Progenitor cell of endocrine pancreas (in vitro differentiated cells): ENCODE measurements at places on chromosomes 11 and 22. TPM values are rescaled to one million over a fixed set of nuclear protein-coding genes. Genes with fewer than 3 reads are reported as not detected.

GRCh38 chr11:63816732-63817131 is 3.5 kb downstream of the SPINDOC start:
- no peak for DNase-seq
- no peak overlapping the region for H3K4me3 ChIP-seq
- H3K27me3 ChIP-seq: peaks cover 6% of the 10 kb centered on the region
- peaks cover 19% of the 10 kb centered on the region for H3K4me1 ChIP-seq
- peaks cover 22% of the 10 kb centered on the region for H3K36me3 ChIP-seq
- H3K27ac ChIP-seq: no peak overlapping the region

GRCh38 chr11:96967616-96968015 is 577.8 kb downstream of the JRKL start:
- H3K27ac ChIP-seq: no peak overlapping the region
- no peaks in the 10 kb centered on the region for H3K27me3 ChIP-seq
- no peaks in the 10 kb centered on the region for H3K36me3 ChIP-seq
- H3K4me1 ChIP-seq: peaks cover 4% of the 10 kb centered on the region
- DNase-seq: no peak

- no peaks in the 10 kb centered on the region for H3K27me3 ChIP-seq
- DNase-seq: no peak
- no peak overlapping the region for H3K4me3 ChIP-seq
- no peaks in the 10 kb centered on the region for H3K36me3 ChIP-seq
- no peak overlapping the region for H3K27ac ChIP-seq
Observed at GRCh38 chr11:70608568-70609470, 210.5 kb downstream of the CTTN start.

- H3K4me3 ChIP-seq: no peak overlapping the region
- DNase-seq: no peak
- peaks cover 78% of the 10 kb centered on the region for H3K27me3 ChIP-seq
- peaks cover 7% of the 10 kb centered on the region for H3K4me1 ChIP-seq
Observed at GRCh38 chr11:45141171-45141570, 5.3 kb upstream of the PRDM11 start.

DNA sequence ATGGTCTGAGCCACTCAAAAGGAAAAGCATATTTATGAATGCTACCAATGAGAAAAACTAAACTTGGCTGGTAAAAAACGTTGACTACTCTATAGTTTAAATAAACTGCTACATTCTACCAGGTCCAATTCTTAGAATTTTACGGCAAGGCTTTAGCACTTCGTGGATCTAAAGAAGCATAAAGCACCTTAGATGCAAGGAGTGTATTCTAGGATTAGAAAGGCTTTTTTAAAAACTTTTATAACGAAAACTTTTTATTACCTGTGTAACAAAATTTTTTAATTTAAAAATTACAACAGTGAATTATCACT is 13.9 kb downstream of the PHF21A start:
- H3K27ac ChIP-seq: no peak overlapping the region
- no peak overlapping the region for H3K4me3 ChIP-seq
- H3K4me1 ChIP-seq: peaks cover 9% of the 10 kb centered on the region
- H3K36me3 ChIP-seq: no peaks in the 10 kb centered on the region
- H3K27me3 ChIP-seq: no peaks in the 10 kb centered on the region

- H3K4me3 ChIP-seq: no peak overlapping the region
- peaks cover 7% of the 10 kb centered on the region for H3K4me1 ChIP-seq
- no peak overlapping the region for H3K27ac ChIP-seq
Observed at GRCh38 chr22:25363474-25363873, 144.0 kb downstream of the CRYBB2 start.

DNA sequence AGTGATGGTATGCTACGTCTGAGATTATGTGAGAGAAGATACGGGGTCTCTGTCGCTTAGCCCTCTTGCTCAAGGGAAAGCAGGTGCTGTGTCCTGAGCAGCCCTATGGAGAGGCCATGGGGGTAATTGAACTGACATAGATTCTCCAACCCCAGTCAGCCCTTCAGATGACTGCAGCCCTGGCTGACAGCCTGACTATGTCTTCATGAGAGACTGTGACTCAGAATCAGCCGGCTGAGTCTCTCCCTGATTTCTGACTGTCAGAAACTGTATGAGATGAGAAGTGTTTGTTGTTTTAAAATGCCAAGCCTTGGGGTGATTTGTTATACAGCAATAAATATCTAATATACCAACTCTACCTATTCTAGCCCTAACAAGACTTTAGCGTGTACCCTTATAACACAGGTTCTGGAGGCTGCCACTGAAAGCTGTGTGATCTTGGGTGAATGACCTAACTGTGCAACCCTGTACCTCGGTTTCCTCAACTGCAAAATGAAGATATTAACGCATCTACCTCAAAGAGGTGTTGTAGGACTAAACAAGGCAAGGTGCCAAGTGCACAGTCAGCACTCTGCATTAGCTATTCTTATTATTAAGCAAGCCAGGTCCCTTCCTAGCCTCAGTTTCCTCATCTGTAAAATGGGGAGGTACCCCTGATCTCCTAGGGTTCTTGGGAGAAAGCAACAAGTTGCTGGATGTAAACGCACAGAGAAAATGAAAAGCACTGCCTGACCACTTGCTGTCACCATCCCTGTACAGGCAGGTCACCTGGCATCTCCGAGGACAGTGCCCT is 24.9 kb downstream of the SLC43A1 start:
- no peak overlapping the region for H3K4me3 ChIP-seq
- peaks cover 22% of the 10 kb centered on the region for H3K36me3 ChIP-seq
- no peak for DNase-seq
- no peaks in the 10 kb centered on the region for H3K27me3 ChIP-seq
- H3K27ac ChIP-seq: no peak overlapping the region
- peaks cover 5% of the 10 kb centered on the region for H3K4me1 ChIP-seq

GRCh38 chr11:85665733-85666132 is 804 bp upstream of the CREBZF start:
- peaks cover 10% of the 10 kb centered on the region for H3K36me3 ChIP-seq
- peak overlapping the region; percentile 98 for H3K27ac ChIP-seq
- no peak for DNase-seq

MS4A8 gene
- 5.1 and 6.0 TPM in 2 replicates for total RNA-seq

BARX2 gene
- 2.4 and 3.7 TPM in 2 replicates for total RNA-seq

KCNJ1 gene
- total RNA-seq: not detected in 2 replicates

PRG3 gene
- total RNA-seq: not detected in 2 replicates

OR51E2 gene
- total RNA-seq: not detected in 2 replicates

P4HA3 gene
- total RNA-seq: 0.17 TPM in 1 of 2 replicates, not detected in the other

TSSK2 gene
- total RNA-seq: not detected in 2 replicates

FTH1 gene
- total RNA-seq: 1,669 and 1,699 TPM in 2 replicates

C11orf52 gene
- total RNA-seq: 16.2 and 19.4 TPM in 2 replicates

UQCC3 gene
- total RNA-seq: 7.0 and 7.6 TPM in 2 replicates

OR4C15 gene
- not detected in 2 replicates for total RNA-seq
